Urinary bladder (tissue), 4 donors: ENCODE measurements at places on chromosomes 12 and 14.

- peak; percentile 10 for DNase-seq
These were observed 136.4 kb upstream of the USP15 start for GRCh38 chr12:62123721-62124203.

DNA sequence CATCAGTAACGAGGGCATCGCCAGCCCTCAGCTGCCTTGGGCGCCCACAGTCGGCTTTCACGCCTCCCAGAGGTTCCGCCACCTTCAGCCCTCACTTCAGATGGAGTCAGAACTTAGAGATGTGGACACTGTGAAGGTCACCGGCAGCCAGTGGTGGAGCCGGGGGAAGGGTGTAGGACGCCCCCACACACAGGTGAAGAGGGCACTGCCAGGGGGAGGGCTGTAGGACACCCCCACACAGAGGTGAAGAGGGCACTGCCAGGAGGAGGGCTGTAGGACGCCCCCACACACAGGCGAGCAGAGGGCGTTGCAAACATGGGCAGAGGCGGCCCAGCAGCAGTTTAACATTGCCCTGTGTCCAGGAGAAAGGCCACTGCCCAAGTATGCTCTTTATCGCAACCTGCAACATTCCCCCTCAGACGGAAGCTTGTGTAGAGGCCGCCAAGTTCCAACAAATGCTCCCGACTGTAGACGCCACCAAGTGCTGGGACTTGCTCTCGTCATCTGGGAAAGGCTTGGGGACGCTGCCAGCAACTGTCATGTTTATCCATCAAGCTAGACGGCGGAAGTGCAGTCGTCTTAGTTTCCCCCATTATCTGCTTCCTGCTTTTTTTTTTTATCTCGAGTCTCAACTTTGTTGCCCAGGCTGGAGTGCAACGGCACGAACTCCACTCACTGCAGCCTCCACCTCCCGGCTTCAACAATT, 4.9 kb upstream of the ANKLE2 start:
- no peak for DNase-seq

GRCh38 chr12:119676573-119676972, 8.6 kb downstream of the PRKAB1 start:
- DNase-seq = no peak

- no peak for DNase-seq
These were observed 99.1 kb upstream of the MED13L start for GRCh38 chr12:116376354-116377193.

DNA sequence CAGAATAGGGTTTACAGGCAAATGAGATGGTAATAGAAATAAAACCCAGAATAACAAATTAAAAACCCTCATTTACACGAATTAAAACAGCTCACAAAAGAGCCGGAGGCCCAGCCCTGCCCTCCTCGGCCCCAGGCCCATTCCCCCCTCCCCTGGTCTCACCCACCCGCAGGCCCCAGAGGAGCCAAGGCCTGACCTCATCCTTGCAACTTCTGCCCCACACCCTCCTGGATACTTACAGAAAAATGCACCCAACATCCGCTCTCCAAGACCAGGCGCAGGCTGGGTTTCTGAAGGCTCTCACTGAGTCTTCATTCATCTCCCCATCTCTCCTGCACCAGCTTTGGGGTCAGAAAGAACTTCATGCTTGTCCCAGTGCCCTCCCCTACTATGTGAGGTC, 16.2 kb upstream of the VSX2 start:
- no peak for DNase-seq

DNA sequence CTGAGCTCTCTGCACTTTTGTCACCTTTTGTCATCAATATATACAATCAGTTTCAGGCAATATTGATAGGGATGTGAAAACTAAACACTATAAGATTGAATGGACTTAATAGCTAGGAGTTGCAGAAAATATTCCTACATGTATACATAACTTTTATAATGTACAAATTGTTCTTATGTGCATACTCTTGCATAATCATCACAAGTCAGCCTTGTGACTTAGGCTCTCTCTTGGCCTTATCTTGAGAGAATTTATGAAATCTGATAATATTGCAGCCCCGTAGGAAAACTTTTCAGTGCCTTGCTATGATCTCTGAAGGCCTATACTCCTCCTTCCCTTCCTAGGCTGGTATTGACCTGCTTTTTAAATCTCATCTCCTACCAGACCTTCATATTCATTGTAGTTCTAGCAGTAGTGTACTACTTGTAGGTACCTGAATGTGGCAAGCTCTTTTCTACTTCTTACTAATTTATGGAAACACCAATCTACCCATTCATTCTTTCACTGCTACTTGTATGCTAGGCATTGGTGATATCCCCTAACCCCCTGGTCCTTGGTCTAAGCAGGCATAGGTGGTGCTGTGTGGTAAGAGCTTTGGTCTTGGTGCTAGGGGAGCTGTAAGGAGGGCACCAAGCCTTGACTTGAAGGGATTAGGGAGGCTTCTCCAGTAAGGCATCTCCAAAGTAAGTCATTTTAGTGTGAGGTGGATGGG, 100.0 kb downstream of the PRKCH start:
- DNase-seq = no peak

DNA sequence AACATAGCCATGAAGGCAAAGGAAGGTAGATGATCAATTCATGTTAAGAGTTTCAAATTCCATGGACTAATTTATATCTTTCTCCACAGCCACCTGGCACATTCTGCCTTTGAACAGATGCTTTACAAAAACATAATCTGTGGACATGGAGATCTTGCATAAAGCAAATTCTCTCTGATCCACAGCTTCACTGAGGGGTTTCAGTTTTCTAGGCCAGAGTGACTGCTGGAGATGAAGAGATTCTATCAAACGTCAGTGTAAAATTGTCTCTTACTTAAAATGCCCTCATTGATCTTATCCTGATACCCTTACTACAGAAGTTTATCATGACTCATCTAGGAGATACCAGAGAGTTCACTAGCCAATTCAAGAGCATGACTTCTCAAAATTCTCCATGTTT, 291.6 kb downstream of the DAD1 start:
- no peak for DNase-seq

DNA sequence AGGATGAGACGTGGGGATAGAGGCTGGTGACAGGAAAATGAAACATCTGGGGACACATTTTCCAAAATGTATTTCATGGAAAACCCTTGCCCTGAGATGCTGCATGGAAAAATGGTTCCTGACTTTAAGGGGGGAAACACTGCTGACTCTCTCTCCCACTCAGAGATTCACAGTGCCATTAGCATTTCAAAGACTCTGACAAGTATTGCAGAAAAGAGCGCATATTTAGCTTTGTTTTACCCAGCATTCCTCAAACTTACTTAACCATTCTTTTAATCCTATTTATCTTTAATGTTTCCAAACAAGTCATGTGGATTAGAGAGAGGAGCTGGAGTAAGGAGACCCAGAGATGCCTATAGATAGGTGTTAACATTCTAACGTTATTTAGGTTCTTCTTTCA, 141.8 kb upstream of the DYRK2 start:
- no peak for DNase-seq

DNA sequence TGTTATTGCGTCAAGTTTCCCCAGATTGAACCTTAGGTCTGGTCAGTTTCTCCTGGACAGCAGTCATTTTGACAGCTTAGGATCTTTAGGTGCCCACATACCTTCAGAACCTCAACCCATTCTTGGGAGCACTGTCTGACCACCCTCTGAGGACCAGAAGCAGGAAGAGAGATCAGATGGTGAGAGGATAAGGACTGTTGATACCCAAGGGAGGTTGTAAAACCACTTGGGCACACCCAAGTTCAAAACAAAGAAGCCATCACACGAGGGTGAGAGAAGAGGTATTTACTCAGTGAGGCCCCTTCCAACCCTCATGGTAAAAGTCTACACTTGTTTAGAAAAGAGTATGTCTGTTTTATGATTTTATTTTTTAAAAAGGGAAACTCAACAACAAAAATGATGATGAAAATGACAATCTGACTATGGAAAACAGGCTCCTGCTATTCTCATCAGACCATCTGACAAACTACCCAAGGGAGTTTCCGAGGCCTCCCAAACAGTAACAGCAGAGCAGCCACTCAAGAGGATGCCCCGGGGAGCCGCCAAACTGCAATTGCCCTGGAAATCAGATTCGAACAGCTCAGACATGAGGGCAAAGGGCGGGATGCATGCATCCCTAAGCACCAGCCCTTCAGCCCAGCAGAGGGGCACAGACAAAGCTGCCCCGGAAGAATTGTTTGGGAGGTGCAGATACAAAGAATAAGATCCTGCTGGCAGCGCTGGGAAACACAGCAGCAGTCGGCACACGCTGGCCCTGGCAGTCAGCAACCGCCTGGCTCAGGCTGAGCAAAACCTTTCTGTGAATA, 162.6 kb upstream of the PLEKHG7 start:
- DNase-seq = no peak

GRCh38 chr12:116384691-116385485, 107.4 kb upstream of the MED13L start:
- DNase-seq = no peak

- no peak for DNase-seq
These were observed 16.0 kb upstream of the LUM start for GRCh38 chr12:91127306-91127705.

GRCh38 chr12:95417372-95417771, 56.6 kb upstream of the METAP2 start:
- DNase-seq = no peak

DNA sequence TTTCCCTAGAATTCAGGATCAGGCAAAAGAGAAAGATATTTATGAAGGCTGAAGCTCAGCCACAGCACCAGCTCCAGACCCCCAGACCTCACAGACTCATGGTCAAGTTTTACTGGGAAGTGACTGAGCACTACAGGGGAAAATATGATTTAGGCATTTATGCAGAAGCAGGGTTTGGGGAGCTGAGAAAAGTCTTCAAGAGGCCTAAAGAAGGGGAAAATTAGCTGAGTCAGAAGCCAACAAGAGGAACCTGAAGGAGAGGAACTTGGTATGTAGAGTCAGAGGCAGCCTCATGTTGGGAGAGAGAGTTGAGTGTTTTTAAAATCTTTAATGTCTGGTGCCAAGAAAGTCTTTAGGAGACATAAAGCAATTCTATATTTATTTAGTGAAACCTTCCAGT, 63.0 kb downstream of the FOS start:
- DNase-seq = no peak

- DNase-seq = no peak
These were observed 7.3 kb downstream of the CLEC7A start for GRCh38 chr12:10122689-10123088.

DNA sequence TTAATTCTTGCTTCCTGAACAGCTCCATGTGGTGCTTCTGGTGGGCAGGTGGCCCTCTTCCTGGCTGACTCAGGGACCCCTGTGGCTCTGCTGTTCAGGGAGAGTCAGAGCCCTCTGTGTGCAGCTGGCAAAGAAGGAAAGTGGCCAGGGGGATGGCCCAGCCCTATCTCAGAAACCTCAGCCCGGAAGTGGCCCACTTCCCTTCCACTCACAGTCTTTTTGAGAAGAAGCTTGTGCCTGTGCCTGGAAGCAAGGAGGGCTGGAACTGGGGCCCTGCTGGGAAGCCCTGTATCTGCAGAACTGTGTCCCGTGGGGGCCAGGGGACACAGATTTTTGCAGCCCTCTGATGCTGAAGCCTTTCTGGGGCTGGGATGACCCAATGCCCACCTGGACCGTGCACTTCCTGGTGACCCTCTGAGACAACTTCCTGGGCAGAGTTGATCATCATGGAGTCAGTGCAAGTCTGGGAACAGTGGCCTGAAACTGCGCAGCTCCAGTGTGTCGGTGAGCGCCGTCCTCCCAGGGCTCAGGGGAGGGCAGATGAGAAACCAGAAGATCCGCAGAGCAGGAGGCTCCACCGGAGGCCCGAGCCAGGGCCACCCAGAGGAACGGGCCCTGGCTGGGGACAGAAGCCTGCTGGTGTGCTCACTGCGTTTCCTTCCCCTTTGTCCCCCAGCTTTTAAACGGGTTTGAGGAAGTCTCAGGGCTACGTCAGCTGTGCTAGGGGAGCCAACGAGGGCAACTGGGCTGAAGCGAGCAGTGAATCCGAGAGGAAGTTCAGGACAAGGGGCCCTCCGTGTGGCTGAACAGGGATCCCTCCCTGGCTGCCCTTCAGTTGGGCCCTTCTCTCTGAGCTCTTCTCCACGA, 217.4 kb upstream of the RTL1 start:
- DNase-seq = no peak

DNA sequence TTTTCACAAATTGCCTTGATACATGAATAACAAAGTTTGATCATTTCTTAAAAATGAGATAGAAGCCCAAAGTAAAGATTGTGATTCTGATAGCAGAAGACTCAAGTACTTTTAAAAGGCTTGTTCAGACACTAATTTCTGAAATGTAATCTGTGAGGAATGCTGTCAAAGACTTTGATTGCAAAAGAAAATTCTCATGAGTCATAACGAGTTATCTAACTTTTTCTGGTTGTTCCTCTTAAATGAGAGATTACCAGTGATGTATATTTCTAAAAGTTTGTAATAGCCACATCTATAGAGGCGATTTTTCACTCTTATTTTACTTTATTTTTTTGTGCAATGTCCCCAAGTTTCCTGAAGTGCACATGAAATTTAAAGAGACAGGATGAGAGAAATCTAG, 7.0 kb downstream of the PYGL start:
- no peak for DNase-seq

GRCh38 chr14:72754949-72755348, 139.0 kb downstream of the DPF3 start:
- no peak for DNase-seq

DNA sequence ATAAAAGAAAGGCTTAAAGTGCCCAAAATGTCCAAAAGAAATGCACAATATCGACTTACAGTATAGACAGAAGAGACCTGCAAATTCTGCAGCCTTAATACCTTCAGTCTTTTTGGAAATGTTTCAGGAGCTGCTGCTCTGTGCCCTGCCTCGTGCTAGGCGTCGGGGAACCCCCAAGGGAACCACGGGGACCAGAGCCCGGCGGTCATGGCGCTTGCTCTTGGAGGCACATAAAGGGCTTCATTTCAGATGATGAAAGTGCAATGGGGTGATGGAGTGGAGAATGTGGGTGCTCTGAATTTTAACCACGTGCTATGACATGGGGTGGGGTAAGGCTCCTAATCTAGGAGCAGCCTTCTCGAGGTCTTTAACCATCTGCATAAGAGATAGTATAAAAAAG, 14.8 kb upstream of the AACS start:
- DNase-seq = no peak

DNA sequence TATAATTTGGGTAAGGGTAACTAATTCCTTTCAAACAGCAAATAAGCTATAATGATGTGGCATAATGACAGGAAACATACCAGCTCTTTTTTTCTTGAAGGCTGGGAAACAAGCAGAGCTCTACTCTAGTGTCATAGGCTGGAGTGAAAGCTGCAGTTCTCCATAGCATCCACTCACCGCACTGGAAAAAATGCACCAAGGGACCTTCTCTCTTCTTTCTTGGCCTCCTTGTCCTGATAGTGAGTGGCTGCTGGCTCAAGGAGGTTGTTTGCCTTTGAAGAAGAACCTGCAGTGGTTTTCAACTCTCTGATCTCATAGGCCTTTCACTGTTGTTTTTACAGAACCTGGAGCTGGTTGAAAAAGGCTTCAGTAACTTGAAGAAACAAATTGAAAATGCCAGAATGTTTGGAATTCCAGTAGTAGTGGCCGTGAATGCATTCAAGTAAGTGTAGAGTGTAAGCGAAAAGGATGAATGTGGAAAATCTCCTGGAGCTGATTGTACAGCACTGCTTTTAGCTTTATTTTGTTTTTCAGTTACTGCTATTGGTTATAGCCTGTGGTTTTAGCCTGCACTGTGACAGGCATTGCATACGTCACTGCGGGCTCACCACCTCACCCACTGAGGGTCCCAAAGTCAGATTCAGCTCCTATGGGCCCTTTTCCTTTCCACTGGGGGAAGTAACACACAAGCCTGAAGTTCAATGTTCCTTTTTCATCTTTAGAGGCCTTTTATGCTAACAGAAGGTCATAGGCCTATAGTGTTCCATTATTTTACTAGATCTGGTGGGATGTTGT, 17.2 kb upstream of the AKAP5 start:
- no peak for DNase-seq
